Stimulated activated naive CD4-positive, alpha-beta T cell (primary cell): ENCODE measurements at places on chromosomes 5 and 9.
A peak's percentile ranks its signal among the peaks of the same experiment; 100 is the strongest.

DNA sequence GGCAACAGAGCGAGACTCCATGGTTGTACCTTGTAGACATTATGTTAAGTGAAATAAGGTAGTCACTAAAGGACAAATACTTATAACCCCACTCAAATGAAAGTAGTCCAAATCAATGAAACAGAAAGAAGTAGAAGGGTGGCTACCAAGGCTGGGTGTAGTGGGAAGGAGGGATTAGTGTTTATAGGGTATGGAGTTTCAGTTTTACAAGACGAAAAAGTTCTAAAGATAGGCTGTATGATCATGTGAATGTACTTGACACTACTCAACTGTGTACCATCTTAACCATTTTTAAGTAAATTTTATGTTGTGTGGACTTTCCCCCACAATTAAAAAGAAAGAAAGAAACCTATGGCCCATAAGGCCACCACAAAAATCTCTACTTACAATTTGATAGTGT, 32.2 kb downstream of the ALDH7A1 start:
- no peak for DNase-seq

GRCh38 chr5:174412374-174412773, 312.0 kb upstream of the MSX2 start:
- DNase-seq: no peak

DNA sequence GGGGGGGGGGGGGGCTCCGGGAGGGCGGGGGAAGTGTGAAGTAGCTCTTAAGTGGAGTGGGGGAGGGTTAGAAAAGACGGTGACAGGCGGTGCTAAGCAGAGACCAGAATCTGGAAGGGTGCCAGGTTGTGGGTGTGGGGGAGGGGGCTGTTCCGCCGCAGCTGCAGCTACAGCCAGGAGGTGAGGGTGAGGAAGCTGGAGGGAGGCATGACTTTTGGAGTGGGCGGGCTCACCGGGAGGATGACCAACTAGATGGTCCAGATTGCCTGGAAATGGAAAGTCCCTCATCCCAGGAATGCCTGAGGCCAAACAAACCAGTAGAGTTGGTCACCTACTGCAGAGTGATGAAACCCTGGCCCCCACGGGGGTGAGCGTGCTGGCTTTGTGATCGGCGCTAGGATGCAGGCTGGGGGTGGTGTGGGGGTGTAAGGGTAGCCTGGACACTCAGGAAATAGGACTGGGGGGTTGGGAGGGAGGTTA, 158.1 kb upstream of the SHB start:
- peak; percentile 31 for DNase-seq

- DNase-seq: no peak
Observed at GRCh38 chr9:127049581-127049980, 72.9 kb downstream of the ANGPTL2 start.

- DNase-seq: no peak
Observed at GRCh38 chr5:112983363-112983762, 6.8 kb downstream of the DCP2 start.

DNA sequence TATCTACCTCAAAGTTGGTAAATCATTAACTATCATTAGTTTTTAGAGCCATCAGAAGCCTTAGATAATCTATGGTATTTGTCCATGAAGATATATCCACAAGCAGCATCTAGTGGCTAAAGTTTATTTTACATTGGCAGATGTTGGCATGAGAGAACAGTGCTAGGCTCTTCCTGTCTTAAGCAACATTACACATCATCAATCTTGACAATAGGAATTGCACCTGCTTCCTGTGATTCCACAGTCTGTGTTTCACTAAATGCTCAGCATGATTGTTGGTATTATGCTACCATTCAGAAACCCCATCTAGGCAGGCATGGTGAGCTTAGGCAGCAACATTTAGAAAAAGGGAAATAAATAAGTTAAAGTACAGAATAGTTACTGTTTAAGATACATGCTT, 246.6 kb downstream of the SLCO4C1 start:
- no peak for DNase-seq

GRCh38 chr9:116297346-116297745, 143.8 kb downstream of the PAPPA start:
- DNase-seq: no peak

DNA sequence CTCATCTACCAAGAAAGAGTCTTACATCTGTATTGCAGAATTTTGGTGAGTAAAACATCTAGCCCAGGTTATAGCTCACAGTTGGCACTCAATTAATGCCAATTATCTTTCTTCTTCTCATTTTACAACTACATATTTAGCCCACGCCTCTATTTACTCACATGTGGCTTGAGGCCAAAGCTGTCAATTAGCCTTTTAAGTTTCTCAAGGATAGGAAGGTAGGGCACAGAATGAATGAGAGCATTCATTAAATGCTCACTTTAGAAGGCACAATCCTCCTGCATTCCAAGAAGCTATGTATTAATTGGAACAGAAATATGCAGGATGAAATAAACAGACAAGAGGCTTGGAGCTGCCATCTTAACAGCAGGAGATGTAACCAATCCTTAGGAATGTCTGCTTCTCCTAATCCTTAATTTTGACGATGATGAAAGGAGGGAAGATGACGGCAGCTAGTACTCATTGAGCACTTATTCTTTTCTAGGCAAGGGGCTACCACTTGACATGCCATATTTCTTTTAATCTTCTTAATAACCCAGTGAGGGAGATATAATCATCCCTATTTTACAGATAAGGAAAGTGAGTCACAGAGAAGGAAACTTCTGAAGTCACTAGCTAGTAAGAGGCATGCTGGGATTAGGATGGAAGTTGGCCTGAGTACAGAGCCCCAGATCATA, 30.8 kb upstream of the PANK3 start:
- DNase-seq: no peak
